ENCODE measurements at places on chromosomes 16 and 17. TPM values are rescaled to one million over a fixed set of nuclear protein-coding genes. Genes with fewer than 3 reads are reported as not detected.

GRCh38 chr17:72702998-72703397 lies 389.5 kb downstream of the SLC39A11 start:
- H3K27ac ChIP-seq: no peak overlapping the region
- H3K27me3 ChIP-seq: no peaks in the 10 kb centered on the region
- H3K4me1 ChIP-seq: no peaks in the 10 kb centered on the region
- H3K36me3 ChIP-seq: no peaks in the 10 kb centered on the region
- no peak overlapping the region for H3K4me3 ChIP-seq
- DNase-seq: no peak

- H3K27ac ChIP-seq: no peak overlapping the region
- no peak overlapping the region for H3K4me3 ChIP-seq
- DNase-seq: no peak
- no peaks in the 10 kb centered on the region for H3K36me3 ChIP-seq
These were observed 12.6 kb downstream of the UTS2R start for GRCh38 chr17:82384051-82384729.

GRCh38 chr16:86134802-86135461 lies 236.0 kb downstream of the IRF8 start:
- H3K4me3 ChIP-seq: no peak overlapping the region
- no peak for DNase-seq

- no peak overlapping the region for H3K27ac ChIP-seq
- H3K36me3 ChIP-seq: no peaks in the 10 kb centered on the region
- H3K4me3 ChIP-seq: no peak overlapping the region
- DNase-seq: no peak
These were observed 842 bp upstream of the CALB2 start for GRCh38 chr16:71357681-71358080.

The SSH2 gene
- total RNA-seq: 28.1 TPM
